Liver (tissue), 10 donors: ENCODE measurements at places on chromosomes 6 and 20. TPM values are rescaled to one million over a fixed set of nuclear protein-coding genes. Genes with fewer than 3 reads are reported as not detected.
A peak's percentile ranks its signal among the peaks of the same experiment; 100 is the strongest.

DNA sequence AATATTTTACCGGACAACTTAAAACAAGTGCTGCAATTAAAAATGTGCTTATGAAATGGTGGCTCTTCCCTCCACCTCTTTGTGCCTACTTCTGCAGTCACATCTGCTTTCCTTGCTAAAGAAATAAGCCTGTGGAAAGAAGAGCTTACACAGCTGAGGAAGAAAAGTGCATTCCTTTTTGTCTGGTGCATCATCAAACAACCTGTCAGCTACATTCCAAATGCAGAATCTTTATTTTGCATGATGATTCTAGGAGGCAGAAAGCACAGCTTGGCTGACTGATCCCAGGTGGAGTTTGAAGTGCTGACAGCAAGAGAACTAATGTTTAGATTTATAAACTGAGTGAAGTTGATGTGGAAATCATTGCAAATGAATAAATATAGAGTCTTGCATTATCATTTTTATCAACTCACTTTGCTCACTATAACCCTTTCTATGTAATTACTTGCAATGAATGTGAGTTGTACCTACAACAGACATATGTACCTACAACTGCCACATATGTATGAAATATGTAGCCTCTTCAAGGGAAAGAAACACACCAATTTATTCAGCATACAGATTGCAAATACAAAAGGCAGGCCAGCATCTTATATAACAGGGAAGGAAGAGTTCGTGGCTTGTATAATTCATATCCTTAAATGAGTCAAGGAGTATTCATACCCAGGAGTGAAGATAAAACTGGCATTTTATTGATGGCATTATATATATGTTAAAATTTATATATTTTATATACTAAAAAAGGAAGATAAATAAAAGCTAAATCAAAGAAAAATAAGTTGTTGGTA, 223.4 kb upstream of the MCHR2 start:
- peaks cover 2% of the 10 kb centered on the region for H3K27me3 ChIP-seq
- no peaks in the 10 kb centered on the region for H3K36me3 ChIP-seq
- H3K4me3 ChIP-seq: no peak overlapping the region
- H3K27ac ChIP-seq: no peak overlapping the region
- H3K4me1 ChIP-seq: no peaks in the 10 kb centered on the region

DNA sequence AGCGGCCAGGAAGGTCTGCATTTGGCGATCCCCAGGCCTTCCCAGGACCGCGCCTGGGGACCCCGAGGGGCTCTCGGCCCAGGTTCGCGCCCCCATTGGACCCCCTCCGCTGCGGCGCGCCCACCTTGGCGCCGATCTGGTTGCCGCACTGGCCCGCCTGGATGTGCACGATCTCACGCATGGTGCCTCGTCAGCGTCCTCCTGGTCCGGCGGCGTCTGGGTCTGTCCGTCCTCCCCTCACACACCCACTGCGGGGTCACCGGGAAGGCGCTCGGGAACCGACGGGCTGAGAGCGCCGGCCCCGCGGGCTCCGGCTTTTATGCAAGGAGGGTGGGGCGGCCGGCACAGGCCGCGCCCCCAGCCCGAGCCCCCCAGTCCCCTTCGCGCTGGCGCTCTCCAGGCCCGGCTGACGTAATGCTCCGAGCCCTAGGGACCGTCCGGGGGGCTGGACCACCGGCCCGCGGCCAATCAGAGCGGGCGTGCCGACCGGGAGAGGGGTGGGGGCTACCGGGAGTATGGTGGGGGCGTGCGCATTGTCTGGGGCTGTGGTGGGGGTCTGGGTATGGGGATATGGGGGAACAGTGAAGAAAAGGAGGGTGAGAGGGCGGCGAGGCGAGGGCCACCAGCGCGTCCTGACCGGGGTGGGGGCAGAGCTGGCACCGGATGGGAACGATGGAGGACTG, at the start of gene TUBB2B:
Gene TUBB2B (minus strand): TSS at position 291 of the 683 bp plus-strand sequence. CDS start 110 bp downstream, at position 181.
- H3K36me3 ChIP-seq: no peaks in the 10 kb centered on the region
- no peak within 1 kb of the TSS for H3K27ac ChIP-seq
- peak within 1 kb of the TSS; percentile 47 for H3K4me3 ChIP-seq
- H3K27me3 ChIP-seq: peaks cover 2% of the 10 kb centered on the region
- H3K4me1 ChIP-seq: peaks cover 26% of the 10 kb centered on the region
- no peak for DNase-seq

GRCh38 chr6:53059648-53060589, 5.3 kb upstream of the FBXO9 start:
- H3K27me3 ChIP-seq: no peaks in the 10 kb centered on the region
- no peaks in the 10 kb centered on the region for H3K36me3 ChIP-seq
- H3K4me3 ChIP-seq: no peak overlapping the region
- peaks cover 43% of the 10 kb centered on the region for H3K4me1 ChIP-seq
- DNase-seq: no peak

DNA sequence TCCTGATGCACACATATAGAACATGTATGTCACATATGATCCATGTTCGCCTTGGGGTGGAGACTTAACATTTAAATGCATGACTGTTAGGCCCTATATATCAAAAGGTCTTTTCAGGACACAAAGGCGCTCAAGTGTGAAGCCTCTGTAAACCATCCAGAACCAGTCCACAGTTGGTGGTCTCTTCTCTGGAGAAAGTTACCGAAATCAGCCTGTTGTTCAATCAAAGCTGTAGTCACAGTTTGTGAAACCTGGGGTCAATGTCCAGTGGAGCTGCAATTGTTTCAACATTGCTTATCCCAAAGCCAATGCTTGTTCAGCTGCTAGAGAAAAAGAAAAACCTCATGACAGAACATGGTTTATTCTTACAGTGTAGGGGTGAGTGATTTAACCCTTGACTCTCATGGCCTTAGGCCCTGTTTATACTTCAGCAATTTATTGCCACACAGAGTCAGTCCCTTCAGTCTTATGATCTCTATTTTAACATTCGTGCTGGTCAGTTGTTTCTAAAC, 193.6 kb upstream of the CST7 start:
- peak overlapping the region; percentile 39 for H3K27ac ChIP-seq
- DNase-seq: no peak
- H3K36me3 ChIP-seq: no peaks in the 10 kb centered on the region
- H3K4me1 ChIP-seq: no peaks in the 10 kb centered on the region
- no peaks in the 10 kb centered on the region for H3K27me3 ChIP-seq

DNA sequence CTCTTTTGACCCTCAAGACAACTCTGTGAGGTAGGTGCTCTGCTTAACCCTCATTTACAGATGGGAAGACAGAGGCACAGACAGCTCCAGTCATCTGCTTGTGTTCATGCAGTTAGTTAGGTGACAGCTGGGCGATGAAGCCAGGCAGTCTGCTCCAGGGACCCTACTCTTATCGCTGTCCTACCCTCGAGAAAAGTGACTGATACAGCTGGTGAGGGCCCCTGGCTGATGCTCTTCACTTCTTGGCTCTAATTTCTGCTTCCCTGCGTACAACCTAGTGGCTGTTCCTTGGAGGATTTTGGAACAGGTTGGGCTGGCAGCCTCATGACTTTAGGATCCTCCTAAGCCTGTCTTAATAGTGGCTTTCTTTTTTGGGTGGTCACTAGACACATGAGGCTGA, 9.1 kb upstream of the TJAP1 start:
- no peak overlapping the region for H3K27ac ChIP-seq
- H3K4me1 ChIP-seq: no peaks in the 10 kb centered on the region
- no peaks in the 10 kb centered on the region for H3K27me3 ChIP-seq
- DNase-seq: no peak
- no peak overlapping the region for H3K4me3 ChIP-seq

- no peaks in the 10 kb centered on the region for H3K36me3 ChIP-seq
- no peaks in the 10 kb centered on the region for H3K4me1 ChIP-seq
- DNase-seq: no peak
- H3K27ac ChIP-seq: no peak overlapping the region
These were observed 24.5 kb upstream of the ULBP3 start for GRCh38 chr6:150093397-150093796.

DNA sequence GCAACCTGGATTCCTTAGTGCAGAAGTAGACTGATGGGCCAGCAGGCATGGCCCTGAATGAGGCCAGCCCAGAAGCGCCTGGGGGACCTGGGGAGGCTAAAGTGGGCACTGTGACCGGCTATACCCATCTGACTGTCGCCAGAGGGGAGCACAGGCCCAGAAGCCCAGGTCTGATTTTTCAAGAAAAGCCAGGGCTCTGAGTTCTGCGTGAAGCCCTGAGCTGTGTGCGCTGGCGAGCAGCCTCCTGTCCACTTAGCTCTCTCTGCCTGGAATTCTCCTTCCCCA, 111.7 kb downstream of the SULF2 start:
- DNase-seq: no peak
- peaks cover 7% of the 10 kb centered on the region for H3K4me1 ChIP-seq
- H3K4me3 ChIP-seq: no peak overlapping the region
- H3K36me3 ChIP-seq: peaks cover 2% of the 10 kb centered on the region
- no peak overlapping the region for H3K27ac ChIP-seq

- no peaks in the 10 kb centered on the region for H3K36me3 ChIP-seq
- DNase-seq: no peak
- no peak overlapping the region for H3K27ac ChIP-seq
- H3K4me3 ChIP-seq: no peak overlapping the region
- no peaks in the 10 kb centered on the region for H3K4me1 ChIP-seq
These were observed 21.6 kb upstream of the MYB start for GRCh38 chr6:135159531-135159930.

GRCh38 chr6:161168281-161168891, 105.5 kb downstream of the AGPAT4 start:
- no peak for DNase-seq
- H3K36me3 ChIP-seq: no peaks in the 10 kb centered on the region
- no peaks in the 10 kb centered on the region for H3K27me3 ChIP-seq
- no peak overlapping the region for H3K27ac ChIP-seq
- no peak overlapping the region for H3K4me3 ChIP-seq
- H3K4me1 ChIP-seq: no peaks in the 10 kb centered on the region

DNA sequence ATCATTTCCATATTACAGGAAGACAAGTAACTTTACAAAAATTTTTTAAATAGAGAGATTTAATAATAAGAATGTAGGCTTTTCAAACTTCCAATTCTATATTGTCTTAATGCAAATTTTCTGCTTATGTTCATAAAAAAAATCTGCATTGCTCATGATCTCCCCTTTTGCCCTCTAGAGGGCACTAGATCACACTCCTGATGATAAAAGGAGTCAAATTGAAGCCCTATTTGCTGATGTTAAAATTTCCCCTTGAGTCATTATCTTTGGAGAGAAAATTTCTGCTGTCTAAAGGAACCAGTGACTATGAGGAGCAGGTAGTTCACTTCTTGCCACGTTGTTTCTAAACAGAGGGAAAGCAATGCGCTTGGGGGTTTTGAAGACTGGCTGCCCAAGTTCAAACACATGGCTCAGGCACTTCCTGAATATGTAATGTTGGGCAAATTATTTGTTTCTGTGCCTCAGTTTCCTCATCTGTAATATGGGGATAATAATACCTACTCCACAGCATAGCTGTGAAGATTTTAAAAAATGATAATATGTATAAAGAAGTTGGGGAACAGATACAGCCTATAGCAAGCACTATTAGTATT, 874.2 kb downstream of the TFAP2A start:
- no peaks in the 10 kb centered on the region for H3K27me3 ChIP-seq
- H3K27ac ChIP-seq: no peak overlapping the region
- no peak for DNase-seq
- H3K4me3 ChIP-seq: no peak overlapping the region
- H3K4me1 ChIP-seq: no peaks in the 10 kb centered on the region

GRCh38 chr6:44696686-44697085, 309.2 kb downstream of the CDC5L start:
- H3K4me3 ChIP-seq: no peak overlapping the region
- no peaks in the 10 kb centered on the region for H3K4me1 ChIP-seq
- H3K36me3 ChIP-seq: no peaks in the 10 kb centered on the region
- H3K27me3 ChIP-seq: no peaks in the 10 kb centered on the region

DNA sequence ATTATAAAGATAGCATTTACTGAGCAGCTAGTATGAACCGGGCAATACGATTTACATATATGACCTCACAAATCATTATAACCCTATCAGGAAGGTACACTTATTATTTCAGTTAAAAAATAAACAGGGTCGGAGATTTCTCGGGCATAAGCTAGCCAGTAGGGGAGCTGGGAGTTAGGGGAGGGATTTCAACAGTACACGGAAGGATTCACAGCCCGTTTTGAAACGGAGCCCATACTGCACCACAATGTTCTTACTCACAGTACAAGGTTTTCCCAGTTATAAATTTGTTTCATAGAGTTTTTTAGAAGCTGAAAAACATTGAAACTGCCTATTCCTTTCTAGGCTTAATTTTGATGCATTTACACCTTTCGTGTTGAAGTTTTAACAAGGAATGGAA, 607.1 kb downstream of the HDGFL1 start:
- no peak overlapping the region for H3K27ac ChIP-seq
- no peaks in the 10 kb centered on the region for H3K36me3 ChIP-seq
- H3K4me3 ChIP-seq: no peak overlapping the region
- H3K4me1 ChIP-seq: no peaks in the 10 kb centered on the region
- no peaks in the 10 kb centered on the region for H3K27me3 ChIP-seq
- no peak for DNase-seq

- H3K36me3 ChIP-seq: peaks cover 20% of the 10 kb centered on the region
- DNase-seq: no peak
- no peak overlapping the region for H3K4me3 ChIP-seq
- no peaks in the 10 kb centered on the region for H3K27me3 ChIP-seq
- H3K27ac ChIP-seq: no peak overlapping the region
- no peaks in the 10 kb centered on the region for H3K4me1 ChIP-seq
These were observed 28.7 kb downstream of the FKBP1A start for GRCh38 chr20:1364106-1364505.

GRCh38 chr6:106163966-106164877, 78.1 kb downstream of the PRDM1 start:
- H3K4me1 ChIP-seq: no peaks in the 10 kb centered on the region
- DNase-seq: no peak
- no peak overlapping the region for H3K4me3 ChIP-seq
- peak overlapping the region; percentile 75 for H3K27ac ChIP-seq

GRCh38 chr6:74070091-74070490, 374.1 kb downstream of the CD109 start:
- no peak for DNase-seq
- H3K36me3 ChIP-seq: no peaks in the 10 kb centered on the region
- no peaks in the 10 kb centered on the region for H3K4me1 ChIP-seq
- H3K4me3 ChIP-seq: no peak overlapping the region
- no peaks in the 10 kb centered on the region for H3K27me3 ChIP-seq

DNA sequence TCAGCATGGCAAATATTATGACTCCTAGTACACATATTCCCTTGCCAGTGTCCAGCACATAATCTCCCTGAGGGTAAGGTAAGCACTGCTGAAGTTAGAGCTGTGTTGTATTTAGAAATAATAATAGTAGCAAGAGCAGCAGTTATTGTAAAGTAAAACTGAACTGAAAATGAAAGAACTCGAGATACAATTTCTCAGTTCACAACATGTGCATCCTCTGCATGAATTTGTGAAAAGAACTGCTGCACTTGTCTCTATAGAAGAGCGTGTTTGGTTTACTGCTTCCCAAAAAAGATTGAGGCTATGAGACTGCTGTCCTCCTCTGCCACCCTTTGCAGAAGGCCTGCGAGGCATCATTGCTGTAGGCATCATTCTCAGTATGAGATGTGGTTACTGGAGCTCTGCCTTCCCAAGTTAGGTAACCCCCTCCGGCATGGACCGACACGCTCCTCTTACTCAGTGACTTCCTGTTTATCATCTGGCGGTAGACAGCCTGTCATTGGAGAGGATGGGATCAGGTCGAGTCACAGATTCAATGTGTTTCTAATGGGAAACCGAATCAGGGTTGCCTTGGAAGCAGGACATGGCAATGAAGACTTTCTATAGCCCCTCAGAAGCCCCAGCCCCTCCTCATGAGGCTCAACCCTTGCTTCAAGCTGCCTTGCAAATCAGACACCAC, 48.1 kb downstream of the SLC24A3 start:
- no peaks in the 10 kb centered on the region for H3K4me1 ChIP-seq
- H3K27me3 ChIP-seq: no peaks in the 10 kb centered on the region
- DNase-seq: no peak
- no peaks in the 10 kb centered on the region for H3K36me3 ChIP-seq

Gene MAFB
- polyA plus RNA-seq: 10.4 TPM

Gene EYA2
- polyA plus RNA-seq: 0.54 TPM

Gene NHSL1
- 30.4 TPM for polyA plus RNA-seq

Gene CTCFL
- 0.08 TPM for polyA plus RNA-seq

Gene PSMG4
- polyA plus RNA-seq: 28.5 TPM

Gene PROKR2
- not detected for polyA plus RNA-seq

Gene MYMX
- polyA plus RNA-seq: not detected

Gene C6orf132
- 0.24 TPM for polyA plus RNA-seq

Gene OOEP
- 0.22 TPM for polyA plus RNA-seq
